IMR-90 (cell line): ENCODE measurements at places on chromosomes 1 and 21.
A peak's percentile ranks its signal among the peaks of the same experiment; 100 is the strongest.

DNA sequence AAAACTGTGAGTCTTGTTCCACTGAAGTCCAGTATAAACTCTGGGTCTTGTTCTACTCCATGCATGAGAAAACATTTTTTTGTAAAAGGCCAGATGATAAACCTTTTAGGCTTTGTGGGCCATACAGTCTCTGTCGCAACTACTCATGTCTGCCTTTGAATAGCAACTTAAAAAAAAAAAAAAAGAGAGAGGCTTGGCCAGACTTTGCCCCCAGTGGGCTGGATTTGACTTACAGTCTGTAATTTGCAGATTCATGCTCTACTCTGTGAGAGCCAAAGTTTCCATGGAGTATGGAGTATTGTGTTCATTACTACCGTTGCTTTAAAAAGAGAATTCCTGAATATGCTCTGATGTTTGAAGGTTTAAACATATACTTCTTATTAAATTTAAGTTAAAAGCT, 654.9 kb upstream of the PKN2 start:
- peak; percentile 2 for DNase-seq

DNA sequence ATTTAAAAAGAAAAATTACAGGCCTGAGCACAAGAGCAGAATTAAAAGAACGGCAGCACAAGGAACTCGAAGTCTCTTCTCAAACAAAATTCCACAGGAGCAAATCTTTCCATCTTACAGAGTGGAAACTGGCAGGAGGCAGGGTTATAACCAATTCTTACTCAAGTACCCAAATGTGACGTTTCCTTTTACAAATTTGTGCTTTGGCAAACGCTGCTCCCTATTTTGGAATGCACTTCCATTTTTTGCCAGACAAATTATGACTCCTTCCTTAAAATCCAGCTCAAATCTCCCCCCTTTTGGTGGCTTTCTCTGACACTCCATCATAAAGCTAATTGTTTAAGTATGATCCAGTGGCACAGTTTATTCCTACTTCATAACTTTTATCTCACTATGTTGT, 7.8 kb downstream of the ERI3 start:
- DNase-seq, result no peak

GRCh38 chr1:223645903-223646302, 19.6 kb downstream of the CAPN8 start:
- DNase-seq, result no peak

GRCh38 chr1:159753386-159753785, 27.4 kb upstream of the DUSP23 start:
- no peak for DNase-seq

DNA sequence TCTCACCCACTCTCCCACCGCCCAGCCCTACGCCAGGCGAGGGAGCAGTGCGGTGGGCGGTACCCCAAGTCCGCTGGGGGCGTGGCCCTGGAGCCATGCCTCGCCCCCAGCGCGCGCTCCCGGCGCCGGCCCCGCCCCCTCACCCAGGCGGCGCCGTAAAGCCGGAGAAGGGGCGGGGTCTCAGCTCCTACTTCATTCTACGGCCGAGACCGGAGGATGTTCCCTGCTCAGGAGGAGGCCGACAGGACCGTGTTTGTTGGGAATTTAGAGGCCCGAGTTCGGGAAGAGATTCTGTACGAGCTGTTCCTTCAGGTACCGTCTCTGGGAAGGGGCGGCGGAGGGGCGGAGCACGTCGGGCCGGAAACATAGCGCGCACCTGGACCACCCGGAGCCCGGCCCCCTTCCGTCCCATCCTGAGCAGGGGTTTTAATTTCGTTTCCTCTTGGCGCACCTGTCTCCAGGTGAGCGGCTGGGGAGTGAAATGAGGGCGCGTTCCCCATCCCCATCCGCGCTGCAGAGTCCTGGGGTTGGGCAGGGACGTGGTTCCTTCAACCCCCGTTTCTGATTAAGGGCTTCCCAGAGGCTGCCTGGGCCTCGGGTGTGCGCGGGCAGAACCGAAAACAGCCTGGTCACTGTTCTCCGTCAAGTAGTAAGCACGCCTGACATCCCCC, at the start of gene RBM11:
TSS of gene RBM11 (plus strand) at position 187 of the 671 bp plus-strand sequence. CDS start at position 217, 30 bp downstream.
- DNase-seq, result peak; percentile 7

DNA sequence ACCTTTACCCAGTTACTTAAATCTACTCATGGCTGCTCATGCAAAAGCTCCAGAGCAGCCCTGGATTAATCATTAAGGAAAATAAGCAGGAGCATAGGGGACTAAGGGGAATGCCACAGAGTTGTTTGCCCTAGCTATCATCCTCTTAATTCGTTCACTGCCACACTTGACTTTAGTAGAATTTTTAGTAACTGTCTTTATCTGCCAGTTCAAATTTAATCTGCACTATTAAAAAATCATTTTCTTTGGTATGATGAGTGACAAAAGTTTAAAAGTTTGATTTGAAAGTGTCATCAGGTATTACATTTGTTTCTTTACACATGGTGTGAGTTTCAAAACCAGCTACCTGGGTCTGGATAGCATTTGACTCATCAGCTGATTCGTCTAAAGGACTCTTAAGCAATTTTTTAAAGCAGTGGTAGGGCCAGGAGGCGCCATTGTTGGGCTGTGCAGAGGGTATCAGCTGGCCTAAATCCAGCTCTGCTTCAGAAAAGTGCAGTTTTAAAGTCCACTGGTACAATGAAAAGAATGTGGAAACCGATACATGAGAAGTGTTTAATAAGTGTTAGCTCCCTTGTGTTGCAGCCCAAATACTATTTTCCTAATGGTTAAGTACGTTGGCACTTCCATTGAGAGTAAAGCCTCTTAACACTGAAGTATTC, 69.9 kb upstream of the DR1 start:
- DNase-seq, result no peak

- no peak for DNase-seq
Observed at GRCh38 chr1:30601316-30602085, 121.9 kb downstream of the MATN1 start.

DNA sequence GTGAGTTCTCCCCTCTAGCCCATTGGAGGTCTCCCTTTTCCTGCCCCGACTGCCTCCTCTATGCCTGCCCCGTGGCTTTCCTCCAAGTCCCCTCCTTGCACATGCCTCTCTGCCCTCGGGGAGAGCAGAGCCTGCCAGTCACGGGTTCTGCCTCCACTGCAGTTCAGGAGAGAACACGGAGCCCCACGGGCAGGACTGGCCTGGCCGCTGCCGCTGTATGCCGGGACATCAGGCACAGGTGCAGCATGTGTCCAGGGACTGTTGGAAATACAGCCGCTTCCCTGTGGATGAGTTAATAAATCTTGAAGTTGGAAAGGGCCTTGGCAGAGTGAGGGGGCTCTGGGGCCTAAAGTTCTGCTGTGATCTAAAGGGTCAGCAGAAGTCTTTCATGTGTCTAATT, 676.6 kb downstream of the MATN1 start:
- no peak for DNase-seq

- no peak for DNase-seq
Observed at GRCh38 chr1:1307261-1307922, 338 bp downstream of the ACAP3 start.

DNA sequence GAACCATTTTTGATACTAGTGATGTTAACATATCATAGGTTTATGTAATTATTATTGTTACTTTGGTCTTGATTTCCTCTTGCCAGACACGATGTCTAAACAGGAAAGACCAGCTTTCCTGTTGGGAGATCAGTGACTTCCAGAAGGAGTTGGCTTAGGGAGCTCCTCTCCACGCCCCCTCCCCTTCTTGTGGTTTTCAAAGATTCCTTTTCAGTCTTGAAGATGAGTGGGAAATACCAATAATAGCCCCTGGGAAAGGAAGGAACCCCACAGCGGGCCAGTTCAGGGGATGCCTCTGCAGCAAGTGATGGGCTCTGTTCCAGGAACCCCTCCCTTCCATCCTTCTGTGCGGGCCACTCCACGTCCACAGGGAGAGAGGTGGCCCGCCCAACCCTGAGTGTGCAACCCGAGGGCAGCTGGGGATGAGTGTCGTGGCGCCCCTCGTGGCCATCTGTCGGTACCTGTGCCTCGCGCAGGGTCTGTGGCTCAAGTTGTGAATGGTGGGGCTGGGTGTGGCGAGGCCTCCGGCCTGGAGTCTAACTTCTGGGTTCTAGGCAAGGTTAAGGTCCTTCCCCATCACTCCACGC, 65.7 kb downstream of the TLR5 start:
- no peak for DNase-seq

- peak; percentile 65 for DNase-seq
Observed at GRCh38 chr1:109573785-109574184, 25.4 kb downstream of the GNAI3 start.

DNA sequence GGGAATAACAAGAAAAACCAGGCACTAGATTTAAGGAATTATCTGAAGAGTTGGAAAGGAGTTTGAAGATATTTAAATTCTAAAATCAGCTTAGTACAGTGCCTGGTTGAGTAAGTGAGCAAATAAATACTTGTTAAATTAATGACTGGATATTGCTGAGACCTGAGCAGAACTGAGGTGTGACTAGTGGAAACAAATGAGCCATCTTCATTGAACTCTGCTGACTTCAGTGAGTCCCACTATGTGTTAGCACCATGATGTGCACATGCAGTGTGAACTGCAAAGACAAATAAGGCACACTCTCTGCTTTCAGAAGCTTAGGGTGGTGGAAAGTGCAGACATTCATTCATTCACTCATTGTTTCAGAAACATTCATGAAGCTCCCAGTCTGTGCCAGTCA, 48.7 kb downstream of the ELAPOR1 start:
- no peak for DNase-seq

GRCh38 chr1:64197076-64197475, 6.3 kb upstream of the UBE2U start:
- no peak for DNase-seq

DNA sequence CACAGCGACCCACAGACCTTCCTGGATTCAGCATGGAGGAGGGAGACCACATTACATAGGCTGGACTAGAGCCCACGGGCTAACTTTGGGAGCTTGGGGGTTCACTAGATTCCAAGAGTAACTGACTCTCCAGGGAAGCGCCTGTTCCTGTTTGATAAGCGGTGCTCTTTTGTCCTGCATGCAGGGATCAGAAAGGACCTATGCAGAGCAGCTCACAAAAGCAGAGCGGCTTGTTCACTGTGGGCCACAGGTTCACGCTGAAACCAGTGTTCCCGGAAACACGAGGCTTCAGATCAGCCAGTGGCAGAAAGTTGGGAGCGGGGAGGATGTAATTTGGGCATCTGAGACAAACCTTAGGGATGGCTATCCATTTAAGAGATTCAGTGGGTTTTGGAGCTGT, 403.9 kb downstream of the PCP4 start:
- DNase-seq, result no peak

- no peak for DNase-seq
Observed at GRCh38 chr1:9912264-9912936, 2.3 kb upstream of the CTNNBIP1 start.

DNA sequence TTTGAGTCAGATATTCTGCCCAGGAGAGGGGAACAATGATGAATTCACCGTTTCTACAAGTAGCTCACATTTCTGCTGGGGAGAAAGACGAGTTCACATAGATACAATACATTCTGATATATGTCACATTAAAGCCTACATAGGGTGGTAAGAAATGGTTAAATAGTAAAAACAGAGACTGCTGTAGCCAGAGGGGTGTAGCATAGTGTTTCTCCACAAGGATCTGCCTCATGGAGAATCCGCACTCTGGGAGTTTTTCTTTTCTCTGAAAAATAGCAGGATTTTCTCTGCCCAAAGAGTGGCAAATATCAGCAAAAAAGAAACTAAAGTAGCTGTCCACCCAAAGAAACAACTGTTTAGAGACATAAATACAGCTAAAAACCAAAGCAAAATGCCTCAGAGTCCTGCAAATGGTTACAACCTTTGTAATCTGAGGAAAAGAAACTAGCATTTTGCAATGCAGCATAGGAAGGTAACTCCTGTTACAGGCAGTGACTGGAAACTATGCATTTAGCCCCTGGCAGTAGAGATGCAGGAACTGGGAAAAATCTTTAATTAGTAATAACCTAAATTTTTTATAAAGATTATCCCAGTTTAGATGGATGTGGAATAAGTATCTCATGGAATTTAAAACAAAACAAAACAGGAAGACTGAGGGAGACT, 1126.7 kb upstream of the ADGRL2 start:
- DNase-seq, result no peak

GRCh38 chr1:37822906-37823815, 15.2 kb upstream of the YRDC start:
- DNase-seq, result peak; percentile 56

- no peak for DNase-seq
Observed at GRCh38 chr1:214312530-214313051, 31.6 kb downstream of the SMYD2 start.

DNA sequence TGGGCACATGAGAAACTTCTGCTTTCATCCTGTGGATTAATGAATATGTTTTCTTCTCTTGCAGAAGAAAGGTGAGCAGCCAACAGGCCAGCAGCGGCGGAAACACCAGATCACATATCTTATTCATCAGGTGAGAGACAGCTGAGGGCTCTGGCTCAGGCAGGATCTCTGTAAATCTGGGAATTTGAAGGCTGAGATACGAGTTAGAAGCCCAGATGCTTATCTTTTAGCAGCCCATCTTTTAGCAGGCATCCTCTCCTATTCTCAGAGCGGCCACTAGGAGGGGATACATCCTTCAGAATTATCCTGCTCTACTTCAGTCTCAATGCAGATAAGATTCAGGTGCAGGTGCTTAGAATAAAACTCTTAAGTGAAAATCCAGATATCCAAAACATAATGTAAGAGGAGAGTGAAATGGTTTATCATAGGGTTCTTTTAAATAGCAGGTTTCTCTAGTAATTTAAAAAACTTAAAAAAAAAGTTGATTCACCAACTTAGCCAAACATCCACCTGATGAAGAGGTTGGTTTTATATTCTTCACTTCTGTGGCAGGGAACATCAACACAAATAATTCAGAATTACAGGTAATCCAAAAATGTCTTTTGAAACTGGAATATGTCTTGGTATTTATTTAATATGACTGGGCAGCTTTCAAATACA, 19.3 kb downstream of the SH2D2A start:
- peak; percentile 64 for DNase-seq

- DNase-seq, result no peak
Observed at GRCh38 chr21:42465803-42466127, 30.3 kb downstream of the RSPH1 start.

GRCh38 chr1:205304695-205305070, 16.9 kb downstream of the NUAK2 start:
- no peak for DNase-seq

GRCh38 chr1:173392895-173393658, 84.1 kb upstream of the PRDX6 start:
- DNase-seq, result peak; percentile 90

GRCh38 chr1:181262069-181262468, 173.6 kb downstream of the IER5 start:
- no peak for DNase-seq

- DNase-seq, result no peak
Observed at GRCh38 chr1:203450001-203450400, 25.6 kb upstream of the PRELP start.

DNA sequence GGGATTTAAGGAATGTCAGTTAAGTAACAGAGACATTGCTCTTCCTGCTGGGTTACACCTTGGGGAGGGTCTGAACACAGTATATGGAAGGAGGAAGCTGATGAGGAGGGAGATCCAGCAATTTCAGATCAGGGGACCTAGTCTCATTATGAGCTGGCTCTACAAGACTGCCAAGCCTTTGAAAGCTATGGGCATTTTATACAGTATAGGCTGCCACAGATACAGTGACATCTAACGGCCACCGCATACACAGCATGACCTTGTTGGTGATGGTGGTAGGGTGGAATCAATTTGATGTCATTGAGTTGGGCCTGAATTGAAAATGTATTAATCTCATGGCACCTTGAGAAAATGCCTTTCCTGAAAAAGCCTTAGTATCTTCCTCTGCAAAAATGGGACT, 22.6 kb upstream of the ZP4 start:
- DNase-seq, result no peak

- no peak for DNase-seq
Observed at GRCh38 chr21:25501996-25502665, 105.2 kb downstream of the MRPL39 start.
